ENCODE measurements at places on chromosomes 3 and 15.

- DNase-seq, result no peak
These were observed 2.2 kb upstream of the IGDCC3 start for GRCh38 chr15:65379986-65380385.

- no peak for DNase-seq
These were observed 9.6 kb upstream of the RNF111 start for GRCh38 chr15:58977887-58978286.

- DNase-seq, result no peak
These were observed 20.5 kb downstream of the RBP2 start for GRCh38 chr3:139455855-139456254.

DNA sequence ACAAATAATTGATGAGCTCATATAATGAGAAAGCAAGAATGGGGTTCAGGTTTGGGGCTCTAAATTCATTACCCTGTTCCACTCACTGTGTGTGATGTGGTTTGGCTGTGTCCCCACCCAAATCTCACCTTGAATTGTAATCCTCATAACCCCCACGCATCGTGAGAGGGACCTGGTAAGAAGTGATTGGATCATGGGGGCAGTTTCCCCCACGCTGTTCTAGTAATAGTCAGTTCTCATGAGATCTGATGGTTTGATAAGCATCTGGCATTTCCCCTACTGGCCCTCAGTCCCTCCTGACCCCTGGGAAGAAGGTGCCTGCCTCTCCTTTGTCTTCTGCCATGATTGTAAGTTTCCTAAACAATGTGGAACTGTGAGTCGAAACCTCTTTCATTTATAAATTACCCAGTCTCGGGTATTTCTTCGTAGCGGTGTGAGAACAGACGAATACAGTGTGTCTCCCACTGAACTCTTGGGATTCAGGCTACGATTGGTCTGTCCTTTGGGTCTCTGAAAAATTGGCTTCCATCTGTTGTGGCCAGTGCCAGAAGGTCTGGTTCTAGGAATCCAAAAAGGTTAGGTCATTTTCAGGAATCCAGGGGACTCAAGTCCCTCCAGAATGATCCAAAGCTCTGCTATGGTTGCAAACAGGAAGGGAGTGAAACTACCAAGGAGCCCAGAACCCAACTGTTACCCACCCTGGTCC is 87.7 kb downstream of the XXYLT1 start:
- DNase-seq, result no peak

DNA sequence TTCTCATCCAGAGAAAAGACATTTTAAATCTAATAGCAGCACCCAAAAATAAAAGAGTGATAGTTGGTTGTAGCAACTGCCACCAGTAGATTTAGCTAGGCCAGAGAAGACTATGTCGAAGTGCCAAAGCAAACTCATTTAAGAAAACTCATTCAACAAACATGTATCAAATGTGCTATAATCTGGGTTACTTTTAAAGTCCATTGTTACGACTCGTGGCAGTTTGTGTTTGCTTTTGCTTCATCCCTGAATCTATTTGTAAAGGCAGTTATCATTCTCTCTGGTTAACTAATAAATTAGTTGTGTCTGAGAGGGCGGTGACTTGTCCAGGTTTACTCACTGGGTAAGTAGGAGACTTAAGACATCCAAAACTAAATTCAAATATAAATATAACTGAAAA is 159.4 kb downstream of the ZIC4 start:
- DNase-seq, result no peak

DNA sequence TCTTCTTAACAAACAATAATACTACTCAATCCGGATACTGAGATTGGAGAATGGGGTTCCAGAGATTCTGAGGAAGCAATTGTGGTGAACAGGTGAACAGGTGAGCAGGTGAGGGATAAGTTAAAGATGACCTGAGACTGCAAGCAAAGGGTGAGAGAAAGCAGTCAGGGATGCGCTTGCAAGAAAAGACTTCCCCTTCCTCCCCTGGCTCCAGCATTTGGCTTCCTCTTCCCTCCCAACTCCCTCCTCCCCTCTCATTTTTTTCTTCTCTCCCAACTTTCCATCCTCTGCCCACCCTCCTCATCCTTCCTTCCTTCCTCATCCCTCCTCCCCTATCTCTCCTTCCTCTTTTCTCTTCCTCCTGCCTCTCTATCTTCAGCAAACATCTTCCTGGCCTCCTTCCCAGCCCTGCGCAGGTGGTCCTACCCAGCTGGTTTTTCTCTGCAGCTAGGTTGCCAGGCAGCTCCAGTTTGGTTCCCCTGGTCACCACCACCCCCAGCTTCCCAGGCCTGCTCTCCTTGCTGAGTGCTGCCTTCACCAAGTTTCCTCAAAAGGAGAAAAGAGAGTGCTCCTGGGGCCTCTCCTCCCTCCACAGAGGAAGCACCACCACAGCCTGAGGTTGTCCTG is 10.4 kb upstream of the VIPR1 start:
- peak; percentile 16 for DNase-seq

GRCh38 chr15:85475711-85476110 is 95.3 kb downstream of the AKAP13 start:
- no peak for DNase-seq

GRCh38 chr15:81781395-81781794 is 264.4 kb downstream of the MEX3B start:
- DNase-seq, result no peak

GRCh38 chr15:42018306-42019224 is 2.3 kb downstream of the PLA2G4E start:
- no peak for DNase-seq

DNA sequence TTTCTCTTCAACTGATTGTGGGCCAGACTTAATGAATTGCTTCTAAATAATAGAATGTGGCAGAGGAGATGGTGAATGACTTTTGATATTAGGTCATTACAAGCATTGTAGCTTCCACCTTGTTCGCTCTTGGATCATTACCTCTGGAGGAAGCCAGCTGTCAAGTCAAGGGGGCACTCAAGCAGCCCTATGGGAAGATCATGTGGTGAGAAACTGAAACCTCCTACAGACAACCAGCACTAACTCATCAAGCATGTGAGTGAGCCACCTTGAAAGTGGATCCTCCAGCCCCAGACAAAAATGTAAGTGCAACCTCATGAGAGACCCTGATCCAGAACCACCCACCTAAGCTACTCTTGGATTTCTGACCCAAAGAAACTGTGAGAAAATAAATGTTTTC is 109.8 kb upstream of the TBC1D5 start:
- no peak for DNase-seq

DNA sequence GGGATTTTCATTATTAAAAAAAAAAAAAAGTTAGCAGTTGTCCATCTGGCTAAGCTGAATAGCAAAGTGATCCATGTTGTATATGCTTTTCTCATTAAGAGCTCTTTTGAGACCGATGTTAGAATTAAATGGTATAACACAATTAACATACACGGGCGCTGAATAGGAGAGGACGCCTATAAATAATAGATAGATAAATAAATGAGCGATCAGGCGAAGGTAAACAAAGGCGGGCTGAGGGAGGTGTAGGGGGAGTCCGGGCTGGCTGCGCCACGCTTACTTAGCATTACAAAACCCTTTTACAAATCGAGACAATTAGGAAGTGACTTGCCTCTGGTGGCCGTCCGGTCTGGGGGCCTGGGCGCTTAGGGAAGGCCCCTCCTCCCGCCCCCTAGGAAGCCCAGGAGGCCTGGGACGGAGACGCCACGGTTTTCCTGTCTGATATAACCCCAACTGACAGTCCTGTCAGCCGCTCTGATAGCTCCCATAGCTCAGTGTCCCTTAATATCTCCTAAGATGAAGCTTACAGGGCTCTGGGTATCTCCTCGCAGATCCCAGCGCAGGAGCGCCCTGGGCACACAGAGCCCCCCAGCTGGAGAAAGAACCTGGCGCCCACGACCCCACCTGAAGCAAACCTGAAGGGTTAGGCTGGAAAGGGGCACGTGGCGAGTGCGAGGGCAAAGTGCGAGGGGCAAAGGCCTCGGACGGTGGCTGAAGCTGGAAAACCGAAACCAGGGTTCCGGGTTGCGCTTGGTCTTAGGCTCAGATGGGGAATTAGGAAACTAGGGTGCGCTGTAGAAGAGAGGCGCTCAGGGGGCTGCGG is 3.6 kb downstream of the SOX14 start:
- DNase-seq, result no peak

- DNase-seq, result no peak
These were observed 208.4 kb upstream of the CD96 start for GRCh38 chr3:111333642-111334041.

GRCh38 chr3:103319912-103320311 is 885.1 kb downstream of the ZPLD1 start:
- DNase-seq, result no peak

DNA sequence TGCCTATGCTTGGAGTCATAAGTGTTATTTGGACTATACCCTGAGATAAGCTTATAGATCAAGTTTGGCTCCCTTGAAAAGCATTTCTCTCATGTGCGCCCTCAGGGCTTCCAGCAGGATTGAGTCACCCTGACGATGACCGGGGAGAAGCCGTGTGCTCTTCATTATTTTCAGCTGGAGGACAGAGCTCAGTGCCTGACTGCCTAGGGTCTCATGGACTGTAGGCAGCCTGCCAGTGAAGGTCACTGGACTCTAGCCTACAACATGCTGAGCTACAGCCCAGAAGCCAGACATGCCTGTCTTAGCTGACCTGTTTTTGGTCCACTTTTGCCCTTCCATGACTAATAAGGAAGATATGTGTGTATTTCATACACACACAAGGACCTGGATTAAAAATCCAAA is 31.6 kb upstream of the NUDT16 start:
- DNase-seq, result no peak

DNA sequence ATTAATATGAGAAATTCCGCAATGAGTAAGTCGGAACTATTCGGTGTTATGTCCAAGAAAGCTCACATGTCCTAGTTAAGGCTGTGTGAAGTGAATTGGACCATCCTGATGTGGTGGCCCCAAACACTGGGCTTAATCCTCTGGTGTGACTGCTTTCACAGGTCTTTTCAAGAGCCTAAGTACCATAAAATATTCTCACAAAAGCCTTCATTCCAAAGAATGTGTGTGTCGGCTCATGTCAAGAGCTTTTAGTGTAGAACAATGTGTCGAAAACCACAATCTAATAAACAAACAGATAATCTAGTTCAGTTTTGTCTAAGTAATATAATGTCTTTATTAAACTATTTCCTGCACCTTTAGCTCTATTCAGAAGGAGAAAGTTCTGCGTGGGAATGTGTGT is 311.4 kb downstream of the LPP start:
- no peak for DNase-seq

DNA sequence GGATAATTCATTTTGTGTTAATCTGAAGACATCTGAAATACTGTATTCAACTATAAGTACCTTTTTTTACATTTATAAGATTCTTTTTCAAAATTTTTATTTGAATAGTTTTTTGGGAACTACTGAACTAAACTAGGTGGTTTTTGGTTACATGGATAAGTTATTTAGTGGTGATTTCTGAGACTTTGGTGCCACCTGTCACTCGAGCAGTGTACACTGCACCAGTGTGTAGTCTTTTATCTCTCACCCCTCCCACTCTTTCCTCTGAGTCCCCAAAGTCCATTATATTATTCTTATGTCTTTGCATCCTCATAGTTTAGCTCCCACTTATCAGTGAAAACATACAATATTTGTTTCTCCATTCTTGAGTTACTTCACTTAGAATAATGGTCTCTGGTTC is 57.6 kb downstream of the CD86 start:
- no peak for DNase-seq

DNA sequence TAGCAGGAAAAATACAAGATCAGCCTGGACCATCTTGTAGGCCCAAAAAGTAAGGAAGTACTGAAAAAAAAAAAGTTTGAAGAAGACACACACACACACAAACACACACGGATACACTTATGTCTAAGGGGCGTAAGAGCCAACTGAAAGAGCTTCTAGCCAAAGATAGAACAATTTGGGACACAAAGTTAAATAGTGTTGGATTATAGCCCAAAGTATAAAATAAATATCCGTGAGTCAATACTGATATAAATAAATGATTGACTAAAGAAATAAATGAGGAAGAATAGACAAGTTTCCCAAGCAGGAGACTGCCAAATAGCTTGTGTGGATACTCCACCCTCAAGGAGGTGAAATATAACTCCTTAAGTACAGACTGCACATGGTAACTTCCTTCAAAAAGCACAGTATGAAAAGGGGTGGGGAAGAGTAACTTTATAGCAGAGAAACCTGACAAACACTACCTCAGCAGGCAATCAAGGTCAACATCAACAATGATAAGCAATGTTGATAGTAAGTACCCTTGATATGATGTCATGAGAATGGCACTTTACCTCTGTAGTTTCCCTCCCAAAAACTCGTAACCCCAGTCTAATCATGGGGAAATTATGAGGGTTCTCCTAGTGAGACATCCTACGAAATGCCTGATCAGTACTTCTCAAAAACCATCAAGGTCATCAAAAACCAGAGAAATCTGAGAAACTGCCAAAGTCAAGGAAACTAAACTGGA is 187.3 kb upstream of the ATP11B start:
- DNase-seq, result peak; percentile 36

- no peak for DNase-seq
These were observed 169.2 kb upstream of the SLC2A2 start for GRCh38 chr3:171195686-171196085.

GRCh38 chr3:26714485-26714884 is 91.9 kb downstream of the LRRC3B start:
- no peak for DNase-seq

GRCh38 chr3:35654476-35654875 is 15.2 kb downstream of the ARPP21 start:
- no peak for DNase-seq

DNA sequence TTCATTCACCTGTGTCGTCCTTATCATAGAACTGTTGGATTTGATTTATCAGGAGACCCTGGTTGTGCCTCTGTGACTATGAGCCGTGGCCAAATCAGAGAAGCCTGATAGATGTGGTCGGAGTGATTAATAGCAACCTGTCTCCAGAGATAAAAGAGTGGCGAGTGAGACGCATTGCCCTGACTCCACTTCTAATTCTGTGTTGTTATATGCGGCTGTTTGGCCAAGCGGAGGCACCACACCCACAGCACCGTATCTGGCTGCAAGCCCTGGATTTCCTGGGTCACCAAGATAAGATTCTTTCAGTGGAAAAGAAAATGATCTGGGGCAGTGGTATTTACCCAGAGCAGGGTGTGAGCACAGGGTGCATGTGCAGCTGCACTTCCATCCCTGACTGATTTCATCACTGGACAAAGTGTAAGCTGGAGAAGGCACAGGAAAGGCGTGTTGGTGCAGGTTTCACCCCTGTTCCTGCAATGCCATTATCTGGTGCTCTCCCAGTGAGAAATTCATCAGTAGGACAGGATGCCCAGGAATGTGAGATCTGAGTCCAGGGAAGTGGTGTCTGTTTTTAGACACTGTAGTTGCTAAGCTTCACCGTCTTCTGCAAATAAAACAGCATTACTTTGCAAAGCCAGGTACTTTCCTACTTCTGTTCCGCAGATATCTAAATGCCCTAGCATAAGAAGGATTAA is 84.6 kb downstream of the CD47 start:
- peak; percentile 87 for DNase-seq

DNA sequence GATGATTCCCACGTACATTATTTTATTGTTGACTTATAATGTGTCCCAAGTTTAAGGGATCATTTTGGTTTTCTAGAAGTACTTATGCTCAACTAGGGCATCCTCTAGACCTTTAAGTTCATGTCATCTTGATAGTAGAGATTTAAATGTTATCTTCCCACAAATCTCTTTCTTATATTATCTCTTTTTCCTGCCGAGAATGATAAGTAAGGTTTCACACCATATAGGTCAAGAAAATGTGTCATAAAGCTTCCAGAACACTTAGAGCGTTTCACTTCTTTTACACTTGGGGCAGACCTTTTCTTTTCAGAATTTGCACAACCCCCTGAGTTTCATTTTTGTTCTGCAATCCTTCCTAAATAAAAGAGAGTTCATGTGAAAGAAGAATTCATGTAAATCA is 142.0 kb upstream of the CBLB start:
- DNase-seq, result no peak

GRCh38 chr15:47673232-47673761 is 44.0 kb upstream of the SEMA6D start:
- DNase-seq, result no peak
